ENCODE measurements at places on chromosomes 13 and 19.

DNA sequence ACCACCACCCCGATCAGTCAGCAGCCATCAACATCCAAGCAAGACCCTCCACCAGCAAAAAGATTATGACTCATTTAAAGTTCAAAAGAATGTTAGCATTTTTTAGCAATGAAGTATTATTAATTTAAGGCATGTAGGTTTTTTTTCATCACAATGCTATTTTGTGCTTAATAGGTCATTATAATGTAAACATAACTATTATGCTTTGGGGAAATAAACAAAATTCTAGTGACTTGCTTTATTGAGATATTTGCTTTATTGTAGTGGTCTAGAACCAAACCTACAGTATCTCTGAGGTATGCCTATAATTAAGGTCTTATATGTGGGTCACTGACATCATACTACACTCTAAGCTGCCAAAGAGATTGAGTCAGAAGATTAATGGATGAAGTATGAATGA, 20.0 kb downstream of the KLF12 start:
- DNase-seq: no peak

DNA sequence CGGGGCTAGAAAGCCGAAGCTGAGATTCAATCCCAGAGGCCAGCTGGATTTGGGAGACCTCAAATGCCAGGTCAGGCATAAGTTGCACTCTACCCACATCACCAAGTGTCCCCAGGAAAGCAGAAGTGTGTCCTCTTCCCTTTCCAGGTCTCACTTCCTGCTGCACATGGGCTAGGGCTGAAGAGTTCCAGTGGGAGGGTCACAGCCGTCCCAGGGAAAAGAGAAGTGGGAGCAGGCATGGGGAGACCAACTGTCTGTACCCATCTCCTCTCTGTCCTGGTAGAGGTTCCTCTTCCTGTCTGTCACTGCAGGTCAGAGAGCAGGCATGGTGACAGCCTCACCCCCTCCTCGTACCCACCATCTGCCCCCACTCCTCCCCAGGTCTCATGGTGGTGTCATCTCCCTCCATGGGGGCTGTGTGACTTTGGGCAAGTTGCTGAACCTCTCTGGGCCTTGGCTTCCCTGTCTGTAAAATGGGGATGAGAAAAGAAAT, 14.8 kb downstream of the AXL start:
- peak; percentile 77 for DNase-seq

- DNase-seq: no peak
Observed at GRCh38 chr19:34975056-34975455, 11.0 kb upstream of the ZNF792 start.

- DNase-seq: no peak
Observed at GRCh38 chr13:101265934-101266333, 150.4 kb downstream of the NALCN start.

DNA sequence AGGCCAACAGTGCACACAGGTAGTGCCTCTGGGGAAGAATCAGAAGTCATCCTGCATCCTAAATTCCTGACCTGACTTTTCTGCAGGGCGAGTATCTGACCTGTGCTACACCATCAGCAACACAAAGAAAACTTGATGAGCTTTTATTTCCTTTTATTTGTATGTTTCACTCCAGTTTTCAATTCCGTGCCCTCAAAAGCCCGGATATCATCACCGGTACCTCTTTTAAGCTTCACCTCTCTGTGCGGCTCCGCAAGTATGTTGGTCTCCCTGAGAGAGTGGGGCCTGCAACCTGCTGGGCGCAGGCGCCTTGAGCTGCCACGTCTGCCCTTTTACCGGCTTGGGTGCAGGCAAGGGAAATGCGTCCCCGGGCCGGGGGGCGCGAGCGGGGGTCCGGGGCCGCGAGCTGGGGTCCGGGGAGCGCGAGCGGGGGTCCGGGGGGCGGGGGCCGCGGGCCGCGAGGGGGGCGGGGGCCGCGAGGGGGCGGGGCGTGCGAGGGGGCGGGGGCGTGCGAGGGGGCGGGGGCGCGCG, 4.3 kb upstream of the DUXA start:
- DNase-seq: peak; percentile 49

DNA sequence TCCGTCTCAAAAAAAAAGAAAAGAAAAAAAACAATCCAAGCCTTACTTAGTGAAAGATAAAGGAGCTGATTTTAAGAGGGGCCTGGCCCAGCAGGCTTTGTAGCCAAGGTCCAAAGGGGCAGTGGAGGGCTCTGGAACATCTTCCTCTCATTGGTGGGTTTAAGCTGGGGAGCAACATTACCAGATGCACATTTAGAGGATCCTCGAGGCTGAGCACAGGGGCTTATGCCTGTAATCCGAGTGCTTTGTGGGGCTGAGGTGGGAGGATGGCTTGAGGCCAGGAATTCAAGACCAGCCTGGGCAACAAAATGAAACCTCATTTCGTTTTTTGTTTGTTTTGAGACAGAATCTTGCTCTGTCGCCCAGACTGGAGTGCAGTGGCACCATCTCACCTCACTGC, 8.0 kb upstream of the TMEM160 start:
- DNase-seq: no peak
